ENCODE measurements at places on chromosomes 11 and 22.

DNA sequence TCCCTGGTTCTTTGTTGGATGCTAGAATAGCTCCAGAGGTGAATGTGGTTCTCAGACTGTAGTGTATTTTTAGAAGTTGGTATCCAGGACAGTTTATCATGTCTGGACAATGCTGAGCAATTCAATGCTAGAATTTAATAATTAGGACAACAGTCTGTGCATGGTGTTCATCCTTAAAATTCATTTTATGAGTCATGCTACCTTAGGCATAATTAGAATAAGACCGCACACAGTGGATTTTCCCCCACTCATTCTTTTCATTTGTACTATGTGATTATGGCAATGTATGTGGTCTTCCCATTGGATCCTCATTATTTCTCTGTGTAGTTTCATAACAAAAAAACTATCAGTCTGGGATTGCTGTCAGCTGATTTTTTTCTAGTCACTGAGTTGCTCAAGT is 196.7 kb downstream of the ARHGAP42 start:
- DNase-seq = no peak

GRCh38 chr11:123856444-123856843 is 29.0 kb downstream of the TMEM225 start:
- DNase-seq = no peak

- no peak for DNase-seq
Observed at GRCh38 chr11:70710601-70711000, 312.3 kb downstream of the CTTN start.

DNA sequence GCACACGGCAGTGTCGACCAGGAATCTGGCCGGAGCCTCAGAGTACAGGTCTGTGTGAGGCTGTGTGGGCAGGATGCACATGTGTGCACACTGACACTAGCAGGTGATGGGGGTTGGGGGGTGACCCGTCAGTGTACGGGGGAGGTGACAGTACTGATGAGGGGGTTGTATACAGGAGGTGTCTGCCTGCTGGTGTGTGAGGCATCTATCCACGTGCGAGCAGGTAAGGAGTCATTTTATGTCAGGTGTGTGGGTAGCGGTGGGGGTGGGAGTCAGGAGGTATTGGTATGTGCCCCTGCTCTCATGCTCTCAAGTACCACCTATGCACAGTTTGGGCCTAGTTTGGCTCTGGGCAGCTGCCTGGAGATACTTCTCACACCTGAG is 4.5 kb upstream of the PHRF1 start:
- DNase-seq = no peak

DNA sequence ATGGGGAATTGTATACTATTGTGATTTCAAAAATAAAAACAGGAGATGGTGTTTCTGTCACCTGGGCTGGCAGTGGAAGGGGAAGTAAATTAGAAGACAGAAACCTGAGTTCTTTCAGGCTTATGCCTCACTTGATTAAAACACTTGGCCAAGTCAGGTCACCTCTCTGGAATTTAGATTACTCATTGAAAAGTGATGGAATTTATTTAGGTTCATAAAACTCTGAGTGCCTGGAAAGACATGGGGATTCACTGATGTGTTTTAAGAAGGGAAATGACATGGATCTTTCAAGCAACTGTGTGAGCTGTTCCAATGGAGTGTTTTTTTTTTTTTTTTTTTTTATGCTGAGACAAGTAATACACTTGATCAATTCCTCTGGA is 400.1 kb downstream of the TMEM135 start:
- no peak for DNase-seq

DNA sequence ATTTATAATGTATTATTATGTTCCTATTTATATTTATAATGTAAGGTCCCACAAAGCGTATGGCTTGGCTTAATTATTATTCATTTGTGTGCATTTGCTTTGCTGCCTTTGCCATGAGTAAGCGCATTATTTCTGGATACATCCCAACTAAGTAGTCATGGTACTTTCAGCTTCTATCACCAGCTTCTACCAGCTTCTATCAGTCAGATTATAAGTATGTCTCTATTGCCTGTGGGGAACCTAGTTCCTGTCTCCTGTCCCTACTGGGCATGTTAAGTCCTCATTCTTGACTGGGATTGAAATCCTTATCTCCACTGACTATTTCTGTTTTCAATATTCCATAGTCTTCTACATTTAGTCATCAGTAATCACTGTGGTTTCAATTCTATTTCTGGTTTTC is 33.5 kb upstream of the OR10W1 start:
- no peak for DNase-seq

DNA sequence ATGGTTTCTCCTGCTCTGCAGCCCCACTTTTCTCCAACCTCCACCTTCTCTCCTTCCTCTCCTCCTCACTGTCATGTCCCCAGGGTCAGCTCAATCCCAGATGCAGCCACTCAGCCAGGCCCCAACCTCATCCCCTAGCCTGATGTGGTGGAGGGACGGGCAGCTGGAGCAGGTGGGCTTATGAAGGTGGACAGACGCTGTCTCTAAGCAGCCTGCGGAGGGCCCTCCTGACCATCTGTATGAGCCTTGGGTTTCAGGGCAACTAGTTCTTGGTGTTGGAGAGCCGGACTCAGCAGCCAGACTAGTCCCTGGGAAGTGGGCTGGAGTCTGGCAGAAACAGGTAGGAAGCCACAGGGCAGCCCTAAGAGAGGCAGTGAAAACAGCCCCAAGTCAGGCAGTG is 18.1 kb downstream of the CRYBB2 start:
- DNase-seq = no peak

GRCh38 chr22:19115628-19116027 is 6.6 kb downstream of the DGCR2 start:
- no peak for DNase-seq

DNA sequence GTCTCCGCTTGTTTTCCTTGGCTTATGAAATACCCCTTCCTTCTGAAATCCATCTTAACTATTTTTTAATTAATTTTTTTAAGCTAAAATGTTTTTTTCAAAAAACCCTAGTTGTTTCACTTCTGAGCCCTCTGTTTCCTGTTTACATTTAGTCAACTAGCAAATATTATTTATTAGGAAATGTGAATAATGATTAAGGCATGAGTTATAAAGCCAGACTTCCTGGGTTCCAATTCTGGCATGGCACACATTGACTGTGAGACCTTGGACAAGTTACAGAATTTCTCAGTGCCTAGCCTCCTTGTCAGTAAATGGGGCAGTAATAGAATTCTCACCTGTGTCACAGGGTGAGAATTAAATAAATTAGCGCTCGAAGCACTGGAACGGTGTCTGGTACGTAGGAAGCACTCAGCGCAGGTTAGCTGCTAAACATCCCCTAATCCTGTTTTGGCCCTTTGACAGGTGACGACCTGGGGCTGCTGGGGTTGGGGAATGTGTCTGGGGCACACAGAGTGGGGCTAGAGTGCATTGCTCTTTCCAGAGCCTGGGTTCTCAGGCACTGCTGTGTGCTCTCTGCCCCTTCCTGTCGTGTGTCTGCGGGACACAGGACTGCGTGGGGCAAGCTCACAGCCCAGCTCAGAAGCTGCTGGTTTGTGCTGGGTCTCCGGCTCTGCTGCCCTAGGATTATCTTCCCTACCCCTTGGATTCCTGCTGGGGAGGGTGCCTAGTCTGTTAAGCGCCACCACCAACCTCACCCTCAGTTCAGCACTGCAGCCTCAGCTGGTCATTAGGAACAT is 13.1 kb downstream of the PANX1 start:
- DNase-seq = no peak

DNA sequence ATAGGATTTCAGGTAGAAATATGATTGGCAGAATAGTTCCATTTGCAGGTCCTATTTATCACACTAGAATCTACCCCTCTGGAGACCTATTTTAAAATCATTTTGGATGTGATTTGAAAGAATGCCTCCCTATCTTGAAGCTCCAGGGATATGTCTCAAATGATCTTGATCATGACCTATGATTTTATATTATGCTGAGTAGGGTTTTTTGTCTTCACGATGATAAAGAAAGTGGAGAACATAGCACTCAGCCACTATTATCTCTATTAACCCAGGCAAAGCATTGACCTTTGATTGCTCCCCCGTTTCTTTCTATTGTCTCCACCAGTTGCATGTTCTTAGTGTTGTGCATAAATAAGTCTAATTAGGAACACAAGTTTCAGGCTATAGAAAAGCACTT is 307.9 kb downstream of the BLID start:
- DNase-seq = no peak

DNA sequence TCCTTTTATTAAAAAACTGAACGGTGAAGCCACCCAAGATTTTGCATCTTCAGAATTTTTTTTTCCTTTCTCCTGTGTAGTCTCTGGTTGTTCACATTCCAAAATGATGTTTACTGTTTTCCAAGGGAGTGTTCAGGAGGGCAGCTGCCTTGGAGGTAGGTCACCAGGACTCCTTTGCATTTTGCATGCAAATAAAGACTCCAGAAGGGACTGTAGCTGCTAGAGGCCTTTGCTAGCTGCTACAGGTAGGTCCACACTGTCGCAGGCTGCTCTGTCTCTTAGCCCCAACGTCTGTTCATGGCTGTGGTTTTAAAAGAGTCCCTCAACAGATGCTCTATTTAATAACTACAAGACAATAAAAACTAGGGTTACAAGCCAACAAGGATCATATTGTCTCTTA is 11.4 kb downstream of the CTSC start:
- no peak for DNase-seq

DNA sequence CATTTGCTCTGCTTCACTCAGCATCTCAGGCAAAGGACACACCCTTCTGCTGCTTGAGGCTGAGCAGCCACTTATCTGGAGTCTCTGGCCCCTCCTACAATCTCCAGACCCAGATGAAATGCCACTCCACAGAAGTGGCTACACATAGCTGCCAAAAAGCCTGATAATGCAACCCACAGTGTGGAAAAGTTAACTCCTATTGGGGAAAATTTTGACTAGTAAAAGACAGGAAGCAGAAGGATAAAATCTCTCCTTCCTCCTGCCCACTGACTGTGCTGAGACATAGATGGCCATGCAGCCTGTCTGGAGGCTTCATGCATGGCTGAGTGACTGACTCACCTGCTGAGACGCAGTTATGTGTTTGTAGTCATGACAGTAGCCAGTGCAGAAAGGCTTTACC is 92.3 kb upstream of the TEAD1 start:
- no peak for DNase-seq

Measured in iPS DF 6.9 (cell line).